ENCODE measurements at places on chromosomes 3 and 15.

DNA sequence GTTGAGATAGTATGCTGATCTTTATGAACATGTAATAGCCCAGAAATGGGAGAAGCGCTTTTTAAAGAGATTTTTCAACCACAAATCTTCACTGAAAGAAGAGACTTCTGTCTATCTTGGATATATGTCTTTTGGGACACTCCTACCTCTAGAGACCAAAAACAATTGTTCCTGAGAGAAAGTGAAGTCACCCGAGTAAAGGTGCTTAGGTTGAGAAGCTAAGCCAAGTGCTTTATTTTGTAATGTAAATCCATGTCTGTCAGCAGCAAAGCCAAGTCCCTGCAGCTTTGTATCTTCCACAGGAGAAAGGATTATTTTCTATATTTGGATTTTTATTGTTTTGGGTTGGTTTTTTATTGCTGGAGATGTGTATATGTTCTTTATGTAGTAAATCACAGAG lies 32.1 kb upstream of the B3GALNT1 start:
- DNase-seq, result no peak

DNA sequence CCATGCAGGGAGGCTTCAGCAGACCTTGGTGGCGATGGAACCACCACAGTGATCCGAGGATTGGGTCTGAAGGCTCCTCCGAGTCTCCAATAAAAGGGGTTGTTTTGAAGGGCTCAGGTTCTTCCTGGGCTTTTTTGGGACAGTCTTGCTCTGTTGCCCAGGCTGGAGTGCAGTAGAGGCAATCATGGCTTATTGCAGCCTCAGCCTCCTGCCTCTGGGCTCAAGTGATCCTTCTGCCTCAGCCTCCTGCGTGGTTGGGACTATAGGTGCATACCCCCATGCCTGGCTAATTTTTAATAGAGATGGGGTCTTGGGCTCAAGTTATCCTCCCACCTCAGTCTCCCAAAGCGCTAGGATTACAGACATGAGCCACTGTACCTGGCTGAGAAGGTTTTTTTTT lies 84.8 kb downstream of the IGF1R start:
- no peak for DNase-seq

- DNase-seq, result no peak
Observed at GRCh38 chr15:33963831-33964664, 4.2 kb upstream of the CHRM5 start.

GRCh38 chr15:25624504-25625177 lies 185.8 kb upstream of the UBE3A start:
- DNase-seq, result no peak

GRCh38 chr3:36989568-36989967 lies 3.4 kb downstream of the EPM2AIP1 start:
- DNase-seq, result no peak

GRCh38 chr3:42013691-42014457 lies 52.0 kb upstream of the ULK4 start:
- DNase-seq, result peak; percentile 57

- peak; percentile 66 for DNase-seq
Observed at GRCh38 chr3:194577986-194578905, 55.0 kb downstream of the TMEM44 start.

GRCh38 chr3:141854599-141854998 lies 21.8 kb upstream of the ATP1B3 start:
- no peak for DNase-seq

DNA sequence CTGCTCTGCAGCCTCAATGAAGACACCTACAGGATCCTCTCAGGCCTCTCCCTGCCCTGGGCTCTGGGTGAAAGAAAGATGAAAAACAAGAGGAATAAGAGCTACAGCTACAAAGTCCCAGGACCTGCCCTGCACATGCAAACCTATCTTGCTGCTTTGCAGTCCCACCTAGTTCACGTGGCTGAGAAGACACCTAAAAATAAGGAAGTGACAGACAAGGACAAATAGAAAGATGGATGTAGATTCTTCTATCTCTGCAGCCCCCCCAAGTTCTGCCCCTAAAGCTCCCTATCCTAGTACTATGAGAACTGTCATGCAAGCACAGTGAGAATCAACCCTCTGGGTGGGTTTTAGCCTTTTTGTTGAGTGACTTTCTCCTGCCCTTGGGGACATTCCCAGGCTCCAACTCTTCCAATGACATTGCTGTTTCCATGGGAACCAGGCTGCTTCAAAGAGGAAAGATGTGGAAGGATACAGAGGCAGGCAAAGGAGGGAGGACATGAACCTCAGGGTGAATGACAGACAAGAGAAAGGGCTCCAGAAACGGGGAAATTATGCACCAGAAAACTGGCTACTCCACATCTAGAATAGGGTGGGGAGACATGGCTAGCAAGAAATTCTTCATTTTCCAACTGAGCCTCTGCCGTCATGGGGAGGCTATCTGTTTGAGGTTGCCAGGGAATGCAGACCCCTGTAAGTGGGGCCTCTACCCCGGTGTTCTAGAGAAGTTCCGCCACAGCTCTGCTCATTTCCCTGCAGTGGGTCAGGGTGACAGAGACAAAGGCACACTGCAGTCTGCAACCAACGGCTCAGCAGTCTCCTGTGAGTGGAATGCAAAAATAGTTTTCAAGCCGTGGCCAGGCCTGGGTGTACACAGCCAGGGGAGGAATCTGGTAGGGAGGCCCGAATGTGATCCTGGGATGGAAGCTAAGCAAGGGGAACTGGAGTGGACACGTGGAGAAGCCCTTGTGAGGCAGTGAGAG lies 5.2 kb downstream of the CSPG5 start:
- DNase-seq, result no peak

- no peak for DNase-seq
Observed at GRCh38 chr3:15216501-15216900, 10.5 kb downstream of the CAPN7 start.

Data from activated CD4-positive, alpha-beta memory T cell treated with anti-CD3 and anti-CD28 coated beads for 36 hours (primary cell).